ENCODE measurements at places on chromosomes 6 and 20. TPM values are rescaled to one million over a fixed set of nuclear protein-coding genes. Genes with fewer than 3 reads are reported as not detected.

- no peak overlapping the region for H3K4me3 ChIP-seq
- no peaks in the 10 kb centered on the region for H3K4me1 ChIP-seq
- peak; percentile 13 for DNase-seq
- no peak overlapping the region for H3K27ac ChIP-seq
- no peaks in the 10 kb centered on the region for H3K36me3 ChIP-seq
These were observed 82.7 kb downstream of the SH3BGRL2 start for GRCh38 chr6:79713701-79714322.

DNA sequence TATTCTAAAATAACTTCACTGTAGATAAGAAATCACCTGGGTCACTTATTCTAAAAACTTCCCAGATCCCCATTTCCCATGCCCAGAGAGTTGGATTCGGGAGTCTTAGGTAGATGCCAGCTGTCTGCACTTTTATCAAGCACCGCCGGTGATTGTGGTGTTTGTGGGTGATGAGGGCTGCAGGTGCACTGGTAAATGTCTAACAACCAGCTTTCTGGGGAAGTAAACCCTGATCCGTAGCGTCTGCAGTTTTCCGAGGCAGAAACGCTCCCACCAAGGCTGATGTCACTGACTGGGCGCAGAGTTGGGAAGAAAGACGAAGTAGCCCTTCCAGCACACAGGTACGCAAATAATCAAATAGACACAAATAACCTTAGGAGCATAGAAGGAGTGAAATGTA lies 152.2 kb upstream of the KCNG1 start:
- H3K36me3 ChIP-seq: no peaks in the 10 kb centered on the region
- H3K4me1 ChIP-seq: no peaks in the 10 kb centered on the region
- no peaks in the 10 kb centered on the region for H3K27me3 ChIP-seq
- no peak overlapping the region for H3K4me3 ChIP-seq
- H3K27ac ChIP-seq: no peak overlapping the region

GRCh38 chr6:34284563-34285447 lies 36.0 kb upstream of the SMIM29 start:
- no peak overlapping the region for H3K4me3 ChIP-seq
- no peak for DNase-seq
- no peaks in the 10 kb centered on the region for H3K27me3 ChIP-seq

PPIL6 gene
- 0.46 TPM for polyA plus RNA-seq

BCAS4 gene
- 29.3 TPM for polyA plus RNA-seq

LINC00237 gene
- polyA plus RNA-seq: not detected
